ENCODE measurements at places on chromosomes 3 and 15. TPM values are rescaled to one million over a fixed set of nuclear protein-coding genes. Genes with fewer than 3 reads are reported as not detected.

DNA sequence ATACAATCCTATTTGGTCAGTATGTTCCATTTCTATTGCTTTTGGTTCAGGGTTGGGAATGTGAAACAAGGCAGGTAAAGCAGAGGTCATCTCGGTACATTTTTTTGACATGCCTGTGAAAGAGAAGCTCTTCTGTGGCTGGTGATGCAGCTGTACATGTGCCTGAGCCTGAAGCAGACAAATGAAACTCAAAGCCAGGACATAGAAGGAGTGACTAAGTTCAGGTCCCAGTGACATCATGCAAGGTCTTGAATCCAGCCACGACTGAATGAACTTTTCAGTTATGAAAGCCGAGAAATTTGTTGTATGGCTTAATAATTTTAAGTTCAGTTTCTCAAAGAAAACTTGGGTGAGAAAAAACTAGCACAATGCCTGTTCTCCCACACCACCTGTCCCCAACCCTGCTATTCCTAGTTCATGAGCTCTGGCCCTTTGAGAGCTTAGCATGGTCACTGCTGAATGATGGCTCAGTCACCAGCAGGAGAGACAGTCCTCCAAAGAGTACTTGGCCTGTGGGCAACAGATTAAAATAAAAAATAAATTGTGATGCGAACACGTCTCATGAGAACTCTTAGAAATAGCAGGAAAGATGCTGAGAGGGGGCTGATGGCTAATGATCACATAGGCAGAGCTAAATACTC is 600.2 kb upstream of the GRM7 start:
- no peak overlapping the region for H3K4me3 ChIP-seq
- H3K4me1 ChIP-seq = no peaks in the 10 kb centered on the region
- H3K27me3 ChIP-seq = no peaks in the 10 kb centered on the region
- no peaks in the 10 kb centered on the region for H3K36me3 ChIP-seq
- no peak overlapping the region for H3K27ac ChIP-seq

DNA sequence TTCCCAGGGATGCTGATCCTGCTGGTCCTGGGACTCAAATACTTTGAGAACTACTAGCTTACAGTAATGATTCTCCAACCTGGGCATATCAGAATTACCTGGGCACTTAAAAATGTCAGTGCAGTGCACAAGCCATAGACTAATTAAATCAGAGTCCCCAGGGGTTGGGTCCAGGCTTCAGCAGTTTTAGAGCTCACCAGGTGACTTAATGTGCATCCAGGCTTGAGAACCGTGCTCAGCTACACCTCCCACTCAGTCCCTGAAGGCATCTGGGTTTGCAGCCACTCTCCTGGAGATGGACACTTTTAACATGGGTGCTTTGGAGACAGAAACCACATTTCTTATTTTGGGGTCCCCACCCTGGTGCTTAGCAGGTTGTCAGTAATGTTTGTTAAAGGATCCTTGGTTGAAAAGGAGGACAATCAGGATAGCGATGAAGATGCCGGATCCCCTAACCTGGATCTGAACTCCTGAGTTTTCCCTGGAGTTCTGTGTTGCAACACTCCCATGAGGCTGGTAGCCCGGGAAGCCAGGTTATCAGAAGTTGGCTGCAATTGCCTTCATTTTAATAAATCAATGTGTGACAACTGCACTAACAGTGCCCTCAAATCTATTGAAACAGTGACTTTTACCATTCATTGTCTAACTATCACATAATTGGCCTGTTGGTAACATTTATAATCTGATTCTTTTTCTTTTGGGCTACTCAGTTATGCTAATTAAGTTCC is 48.1 kb downstream of the BFSP2 start:
- no peaks in the 10 kb centered on the region for H3K27me3 ChIP-seq
- H3K4me1 ChIP-seq = peaks cover 21% of the 10 kb centered on the region
- no peaks in the 10 kb centered on the region for H3K36me3 ChIP-seq
- H3K27ac ChIP-seq = no peak overlapping the region
- DNase-seq = no peak
- H3K4me3 ChIP-seq = no peak overlapping the region

DNA sequence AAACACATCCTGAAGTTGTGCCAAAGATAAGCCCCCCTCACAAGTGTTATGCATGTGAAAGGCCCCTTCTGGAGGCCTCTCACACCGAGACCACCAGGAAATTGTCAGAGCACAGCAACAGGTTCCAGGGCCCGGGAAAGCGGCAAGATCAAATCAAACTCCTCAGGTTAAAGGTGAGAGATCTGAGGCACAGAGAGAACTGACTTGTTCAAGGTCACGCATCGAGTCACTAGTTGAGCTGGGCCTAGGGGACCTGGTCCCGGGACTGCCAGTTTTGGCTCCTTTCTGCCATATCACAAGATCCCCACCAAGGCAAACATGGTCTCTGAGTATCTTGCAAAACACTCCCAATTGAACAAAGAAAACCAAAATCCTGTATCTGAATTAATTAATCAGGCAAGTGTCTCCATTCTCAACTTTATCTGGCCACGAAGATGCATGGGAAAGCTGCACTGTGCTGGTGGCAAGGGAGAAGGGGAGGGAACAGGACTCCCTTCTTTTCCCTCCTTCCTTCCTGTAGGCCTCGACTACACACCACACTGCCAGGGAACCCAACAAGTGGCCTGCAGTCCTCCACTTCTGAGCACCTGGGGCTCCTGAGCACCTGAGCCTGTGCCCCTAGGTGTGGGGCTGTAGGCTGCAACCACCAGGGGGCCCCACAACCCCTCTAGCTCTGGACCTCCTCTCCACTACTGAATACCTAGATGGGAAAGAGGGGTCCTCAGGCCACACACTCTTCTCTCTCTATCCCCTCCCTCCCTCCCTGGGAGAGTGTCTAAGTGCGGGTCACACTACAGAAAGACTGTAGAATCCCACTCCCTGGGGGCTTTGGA is 37.3 kb downstream of the ANP32A start:
- peaks cover 66% of the 10 kb centered on the region for H3K36me3 ChIP-seq
- no peak overlapping the region for H3K4me3 ChIP-seq
- no peaks in the 10 kb centered on the region for H3K4me1 ChIP-seq
- peak overlapping the region; percentile 54 for H3K27ac ChIP-seq
- DNase-seq = peak; percentile 73

GRCh38 chr15:83971992-83972391 is 263.6 kb upstream of the GOLGA6L4 start:
- H3K27ac ChIP-seq = no peak overlapping the region
- no peaks in the 10 kb centered on the region for H3K4me1 ChIP-seq
- DNase-seq = no peak
- H3K36me3 ChIP-seq = no peaks in the 10 kb centered on the region
- H3K27me3 ChIP-seq = peaks cover 11% of the 10 kb centered on the region

DNA sequence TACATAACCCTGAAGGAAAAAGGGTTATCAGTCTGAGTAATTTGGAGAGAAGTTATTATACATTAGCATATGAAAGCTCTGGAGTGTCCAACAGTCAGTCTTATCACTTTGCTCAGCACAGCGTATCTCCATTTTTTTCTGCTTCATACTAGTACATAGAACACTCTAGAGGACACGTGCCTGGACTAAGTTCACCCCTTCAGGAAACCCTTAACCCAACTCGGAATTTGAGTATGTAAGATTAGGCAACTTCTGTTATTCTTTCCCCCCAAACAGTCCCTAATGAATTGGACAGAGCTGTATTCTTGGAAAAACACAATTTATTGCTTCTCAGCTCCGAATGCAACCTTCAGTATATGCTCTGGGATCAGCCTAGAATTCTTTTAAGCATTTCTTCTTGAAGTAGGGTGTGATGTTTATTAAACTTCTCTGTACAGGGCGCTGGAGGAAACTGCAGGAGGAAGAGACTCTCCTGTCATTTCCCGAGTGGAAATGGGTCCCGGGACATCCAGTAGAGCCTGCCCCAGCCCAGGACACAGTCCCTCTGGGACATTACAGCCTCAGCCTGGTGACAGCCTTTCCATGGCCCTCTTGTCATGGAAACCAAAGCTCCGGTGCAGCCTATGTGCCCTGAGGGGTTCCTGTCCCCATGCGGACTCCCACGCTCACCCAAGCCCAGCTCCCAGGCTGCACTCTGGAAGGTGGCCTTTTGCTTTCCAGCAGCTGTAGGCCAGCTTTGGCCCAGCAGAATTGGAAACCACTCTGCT is 37.3 kb upstream of the CMTM8 start:
- H3K4me1 ChIP-seq = no peaks in the 10 kb centered on the region
- H3K4me3 ChIP-seq = no peak overlapping the region
- no peak for DNase-seq
- H3K36me3 ChIP-seq = no peaks in the 10 kb centered on the region
- peaks cover 45% of the 10 kb centered on the region for H3K27me3 ChIP-seq
- H3K27ac ChIP-seq = no peak overlapping the region

The SPATA12 gene
- 0.47 TPM for total RNA-seq

The KLHDC8B gene
- 5.4 TPM for total RNA-seq

The PRSS50 gene
- not detected for total RNA-seq

The LRRC31 gene
- total RNA-seq = 2.8 TPM

Measured in Calu3 (cell line).